ENCODE measurements at places on chromosomes 7 and 10.
A peak's percentile ranks its signal among the peaks of the same experiment; 100 is the strongest.

GRCh38 chr7:151415375-151416105 is 5.7 kb upstream of the WDR86 start:
- peak; percentile 77 for DNase-seq

- no peak for DNase-seq
These were observed 5.5 kb downstream of the CCL24 start for GRCh38 chr7:75808106-75808505.

DNA sequence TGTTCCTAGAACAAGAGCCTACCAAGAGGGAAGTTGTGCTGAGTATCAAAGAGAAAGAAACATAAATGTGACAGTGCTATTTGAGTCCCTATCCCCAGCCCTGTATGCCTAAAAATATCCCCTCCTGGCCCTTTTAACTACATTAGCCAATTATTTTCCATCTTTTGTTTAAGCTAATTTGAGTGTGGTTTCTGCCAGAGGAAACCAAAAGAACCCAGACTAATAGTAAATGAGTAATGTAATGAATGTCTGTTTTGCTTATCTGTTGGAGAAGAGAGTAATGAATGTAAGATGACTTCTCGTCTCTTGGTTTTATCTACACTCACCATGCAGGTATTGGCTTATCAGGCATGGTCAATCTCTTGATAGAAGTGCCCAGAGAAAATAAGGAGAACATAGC is 134.4 kb upstream of the CDK1 start:
- DNase-seq, result peak; percentile 20

- DNase-seq, result peak; percentile 88
These were observed 418.2 kb upstream of the AKR1E2 start for GRCh38 chr10:4407783-4408182.

GRCh38 chr10:79068562-79069324 is at the start of gene ZMIZ1:
Gene ZMIZ1, plus strand, starts transcription at chr10:79068966. Its CDS starts 132,667 bp downstream, at chr10:79201633.
- DNase-seq, result peak; percentile 94

DNA sequence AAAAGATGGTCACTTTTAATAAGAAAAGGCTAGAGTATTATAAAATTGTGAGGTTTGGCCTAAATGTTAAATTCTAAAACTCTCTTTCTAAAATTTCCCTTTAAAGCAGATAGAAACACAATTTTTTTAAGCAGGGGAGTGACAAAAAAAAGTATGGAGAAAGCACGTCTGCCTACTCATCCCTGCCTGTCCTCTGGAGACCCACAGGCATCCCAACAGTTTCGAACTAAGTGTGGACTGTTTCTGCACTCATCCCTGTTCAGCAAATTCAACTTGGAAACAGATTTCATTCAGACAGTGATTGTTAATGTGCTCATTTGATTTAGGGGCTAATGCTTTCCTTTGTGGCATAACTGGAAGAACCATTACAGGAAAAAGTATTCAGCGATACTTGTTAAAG is 192.6 kb upstream of the CXCL12 start:
- DNase-seq, result no peak

DNA sequence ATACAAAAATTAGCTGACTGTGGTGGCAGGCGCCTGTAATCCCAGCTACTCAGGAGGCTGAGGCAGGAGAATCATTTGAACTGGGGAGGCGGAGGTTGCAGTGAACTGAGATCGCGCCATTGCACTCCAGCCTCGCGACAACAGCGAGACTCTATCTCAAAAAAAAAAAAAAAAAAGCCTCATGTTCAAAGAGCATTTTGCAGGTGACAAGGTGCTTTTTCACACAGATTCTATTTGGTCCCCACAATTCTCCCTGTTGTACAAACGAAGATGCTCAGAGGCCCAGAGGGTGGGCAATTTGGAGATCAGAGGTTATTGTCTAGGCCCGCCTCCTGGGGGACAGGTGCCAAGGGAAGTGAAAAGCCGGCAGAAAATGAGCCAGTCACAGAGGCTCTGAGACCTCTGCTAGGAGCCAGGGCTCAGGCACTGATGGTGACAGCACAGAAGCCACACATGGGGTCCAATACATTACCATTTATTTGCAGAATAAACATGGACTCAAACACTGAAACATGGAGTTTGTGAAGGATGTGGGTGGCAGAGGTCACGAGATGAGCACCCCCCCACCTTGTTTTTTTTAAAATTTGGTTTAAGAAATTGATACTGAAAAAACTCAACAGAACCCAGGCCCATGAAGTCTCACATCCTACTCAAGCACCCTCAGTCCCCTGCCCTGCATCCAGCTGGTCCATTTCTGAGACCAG is 882 bp upstream of the GAL3ST4 start:
- DNase-seq, result no peak

DNA sequence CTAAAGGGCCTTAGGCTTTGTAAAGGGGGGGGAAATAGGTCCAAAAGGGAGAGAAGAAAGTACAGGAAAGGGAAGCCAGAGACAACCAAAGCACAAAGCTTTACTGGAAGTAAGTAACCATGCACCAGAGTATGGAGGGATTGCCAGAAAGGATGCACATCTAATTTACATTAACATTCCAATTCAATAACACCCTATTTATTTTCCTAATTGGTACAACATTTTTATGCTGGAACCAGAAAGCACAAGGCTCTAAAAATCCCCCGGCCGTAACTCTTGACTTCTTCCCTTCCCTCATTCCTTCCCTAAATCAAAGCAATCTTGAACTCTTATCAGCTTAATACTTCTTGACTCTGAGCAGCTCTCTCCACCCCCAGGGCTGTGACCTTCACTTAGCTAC is 400.0 kb upstream of the CELF2 start:
- DNase-seq, result no peak

GRCh38 chr10:120586471-120586872 is 129.4 kb downstream of the PLPP4 start:
- no peak for DNase-seq

- DNase-seq, result no peak
These were observed 229.1 kb upstream of the DGKB start for GRCh38 chr7:15131661-15132060.

DNA sequence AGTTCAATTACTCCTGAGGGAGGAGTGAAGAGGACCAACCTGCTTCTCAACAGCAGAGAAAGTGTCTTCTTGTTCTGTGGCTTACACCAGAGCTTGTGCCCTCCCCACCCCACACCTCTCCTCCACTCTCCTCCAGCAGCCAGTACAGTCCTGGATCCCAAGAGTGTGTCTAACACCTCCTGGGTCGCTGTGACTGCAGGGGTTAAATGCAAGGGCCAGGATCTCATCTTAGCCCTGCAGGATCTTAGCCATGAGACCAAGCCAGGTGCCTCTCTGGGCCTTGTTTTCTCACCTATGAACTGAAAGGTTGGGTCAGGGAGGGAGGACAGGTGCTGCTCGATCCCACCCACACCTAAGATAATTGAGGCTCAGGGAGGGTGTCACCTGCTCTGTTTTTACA is 34.5 kb upstream of the MSRB2 start:
- no peak for DNase-seq

- no peak for DNase-seq
These were observed 36.1 kb downstream of the C10orf90 start for GRCh38 chr10:126634347-126634746.

DNA sequence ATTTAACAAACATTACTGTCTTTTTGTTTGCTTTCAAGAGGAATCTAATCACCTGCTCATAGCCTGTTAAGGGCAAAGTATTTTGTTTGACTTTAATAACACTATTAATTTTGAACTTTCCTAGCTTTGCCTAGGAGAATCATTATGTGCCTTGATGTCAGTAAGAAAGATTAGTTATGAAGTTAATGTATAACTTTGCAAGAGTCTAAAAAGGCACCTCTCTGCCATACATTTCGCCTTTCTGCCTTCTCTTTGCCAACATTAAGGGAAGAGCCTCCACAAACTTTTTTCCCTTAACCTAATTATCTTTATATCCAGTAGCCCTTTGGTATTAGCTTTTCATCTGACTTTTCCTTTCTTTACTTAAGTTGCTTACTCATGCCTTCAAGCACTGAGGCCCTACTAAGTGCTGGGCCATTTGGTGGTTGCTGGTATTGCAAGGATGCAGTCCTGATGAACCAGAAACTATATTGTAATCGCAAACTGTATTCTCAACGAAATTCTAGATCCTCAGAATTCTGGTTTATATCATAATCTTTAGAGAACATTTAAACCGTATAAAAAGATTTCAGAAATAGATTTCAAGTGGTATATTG is 108.5 kb downstream of the SND1 start:
- no peak for DNase-seq

DNA sequence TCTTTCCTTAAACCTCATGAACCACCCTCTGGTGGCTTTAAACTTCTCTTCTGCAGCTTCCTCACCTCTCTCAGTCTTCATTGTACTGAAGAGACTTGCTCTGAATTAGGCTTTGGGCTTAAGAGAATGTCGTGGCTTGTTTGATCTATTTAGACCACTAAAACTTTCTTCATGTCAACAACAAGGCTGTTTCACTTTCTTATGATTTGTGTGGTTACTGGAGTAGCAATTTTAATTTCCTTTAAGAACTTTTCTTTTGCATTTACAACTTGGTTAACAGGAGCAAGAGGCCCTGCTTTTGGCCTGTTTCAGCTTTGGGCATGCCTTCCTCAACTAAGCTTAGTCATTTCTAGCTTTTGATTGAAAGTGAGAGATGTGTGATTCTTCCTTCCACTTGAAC is 38.1 kb upstream of the CDHR3 start:
- no peak for DNase-seq

DNA sequence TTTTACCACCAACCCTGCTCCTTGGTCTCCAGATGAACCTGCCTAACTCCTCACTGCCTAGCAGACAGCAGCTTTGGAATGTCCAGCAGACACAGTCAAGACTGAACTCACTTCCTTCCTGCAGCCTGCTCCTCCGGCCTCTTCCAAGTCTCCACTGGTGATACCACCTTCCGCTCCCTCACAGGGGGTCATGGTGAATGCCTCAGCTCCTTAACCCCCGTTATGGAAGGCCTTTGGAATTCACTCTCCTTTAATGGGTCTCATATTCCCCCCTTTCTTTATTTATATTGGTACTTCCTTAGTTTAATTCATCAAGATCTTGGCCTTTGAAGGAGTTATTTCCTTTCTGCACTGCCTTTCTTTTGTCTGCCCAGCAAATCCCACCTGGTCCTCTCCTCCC is 44.9 kb upstream of the ZNF32 start:
- DNase-seq, result no peak

DNA sequence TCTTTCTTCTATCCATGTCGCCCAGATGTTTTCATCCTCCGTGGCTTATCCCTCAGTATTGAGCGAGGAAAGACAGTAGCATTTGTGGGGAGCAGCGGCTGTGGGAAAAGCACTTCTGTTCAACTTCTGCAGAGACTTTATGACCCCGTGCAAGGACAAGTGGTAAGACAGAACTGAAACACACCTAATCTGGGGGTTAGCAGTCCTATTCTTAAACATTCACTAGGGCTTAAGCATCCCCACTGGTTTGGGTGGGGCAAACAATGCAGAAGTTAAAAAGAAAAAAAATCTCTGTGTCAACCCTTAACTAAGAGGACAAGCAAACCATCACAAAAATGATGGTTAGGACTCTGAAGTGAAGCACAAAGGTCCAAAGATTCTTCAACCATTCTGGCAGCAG is 43.8 kb downstream of the SP8 start:
- DNase-seq, result no peak

DNA sequence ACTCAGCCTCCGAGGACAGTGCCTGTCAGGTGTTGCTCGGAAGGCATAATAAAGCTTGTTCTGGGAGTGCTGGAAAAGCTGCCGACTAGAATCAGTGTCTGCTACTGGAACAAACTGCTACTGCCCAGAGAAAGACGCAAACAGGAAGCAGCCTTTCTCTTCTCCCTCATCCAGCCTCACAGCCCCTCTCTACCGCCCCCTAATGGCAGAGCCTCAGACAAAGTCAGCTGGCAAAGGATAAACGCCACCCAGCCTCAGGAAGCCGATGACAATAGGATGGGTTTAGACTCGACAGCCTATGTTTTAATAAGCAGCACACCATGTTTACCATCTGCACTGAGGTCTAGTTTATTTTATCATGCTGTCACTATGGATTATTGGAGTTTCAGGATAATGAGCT is 169.5 kb upstream of the LYZL1 start:
- DNase-seq, result peak; percentile 37

GRCh38 chr10:86756511-86757112 is at the start of gene BMPR1A:
Gene BMPR1A, plus strand, starts transcription at chr10:86756619. Its CDS starts 119,400 bp downstream, at chr10:86876019.
- DNase-seq, result no peak

DNA sequence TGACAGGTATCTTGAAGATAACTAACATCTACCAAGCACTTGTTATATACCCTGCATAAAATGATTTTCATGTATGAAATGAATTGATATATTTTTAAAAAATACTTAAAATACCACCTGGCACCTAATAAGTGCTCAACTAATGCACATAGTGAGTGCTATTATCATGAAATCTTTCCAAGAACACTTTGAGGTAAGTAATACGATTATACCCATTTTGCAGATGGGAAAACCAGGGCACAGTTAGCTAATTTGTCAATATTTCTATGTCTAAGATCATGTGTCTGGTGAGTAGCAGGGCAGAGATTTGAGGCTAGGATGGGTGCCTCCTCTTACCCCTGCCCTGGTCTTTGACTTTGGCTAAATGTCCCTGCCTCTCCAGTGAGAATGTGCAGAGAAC is 6.1 kb downstream of the DMBT1 start:
- no peak for DNase-seq

DNA sequence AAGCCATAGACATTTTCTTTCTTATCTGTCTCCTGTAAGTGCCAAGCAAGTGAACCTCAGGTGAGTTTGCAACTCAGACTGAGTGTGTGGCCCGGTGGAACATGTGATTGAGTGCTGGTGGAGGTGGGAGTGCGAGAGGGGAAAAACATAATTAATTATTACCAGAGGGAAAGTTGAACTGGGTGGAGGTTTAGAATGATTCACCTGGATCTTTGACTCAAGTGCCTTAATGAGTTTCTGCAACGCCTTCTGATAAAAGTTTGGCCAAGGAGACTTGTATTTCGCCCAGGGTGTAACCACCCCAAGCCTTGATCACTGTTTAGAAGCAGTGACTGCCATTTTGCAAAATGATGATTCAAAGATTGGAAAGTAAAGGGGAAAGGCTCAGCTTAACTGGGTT is 513.9 kb downstream of the GATA3 start:
- no peak for DNase-seq

DNA sequence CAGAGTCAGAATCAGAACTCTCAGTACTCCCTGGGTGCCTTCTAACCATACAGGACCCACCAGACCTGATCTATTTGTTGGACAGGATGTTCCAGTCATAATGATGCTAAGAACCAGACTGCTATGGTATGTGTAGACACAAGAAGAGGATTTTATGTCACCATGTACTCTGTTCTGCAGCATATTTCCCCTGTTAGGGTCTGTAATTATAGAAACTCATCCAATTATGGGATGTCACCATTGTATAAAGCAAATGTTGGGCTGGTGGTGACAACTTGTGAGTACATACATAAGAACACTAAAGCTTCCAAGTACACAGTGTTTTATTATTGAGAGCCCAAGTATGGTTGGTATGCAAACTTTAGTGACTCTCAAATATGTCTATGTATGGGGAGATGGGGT is 67.1 kb upstream of the AGBL3 start:
- no peak for DNase-seq

- no peak for DNase-seq
These were observed 23.3 kb downstream of the MYOF start for GRCh38 chr10:93458821-93459257.

- no peak for DNase-seq
These were observed 4.0 kb downstream of the PDGFA start for GRCh38 chr7:515628-516027.

- DNase-seq, result no peak
These were observed 633.9 kb upstream of the POT1 start for GRCh38 chr7:125563557-125563956.

GRCh38 chr10:94107191-94107590 is 113.5 kb downstream of the PLCE1 start:
- DNase-seq, result no peak
